CD14-positive monocyte (primary cell): ENCODE measurements at places on chromosomes 6 and 20.

DNA sequence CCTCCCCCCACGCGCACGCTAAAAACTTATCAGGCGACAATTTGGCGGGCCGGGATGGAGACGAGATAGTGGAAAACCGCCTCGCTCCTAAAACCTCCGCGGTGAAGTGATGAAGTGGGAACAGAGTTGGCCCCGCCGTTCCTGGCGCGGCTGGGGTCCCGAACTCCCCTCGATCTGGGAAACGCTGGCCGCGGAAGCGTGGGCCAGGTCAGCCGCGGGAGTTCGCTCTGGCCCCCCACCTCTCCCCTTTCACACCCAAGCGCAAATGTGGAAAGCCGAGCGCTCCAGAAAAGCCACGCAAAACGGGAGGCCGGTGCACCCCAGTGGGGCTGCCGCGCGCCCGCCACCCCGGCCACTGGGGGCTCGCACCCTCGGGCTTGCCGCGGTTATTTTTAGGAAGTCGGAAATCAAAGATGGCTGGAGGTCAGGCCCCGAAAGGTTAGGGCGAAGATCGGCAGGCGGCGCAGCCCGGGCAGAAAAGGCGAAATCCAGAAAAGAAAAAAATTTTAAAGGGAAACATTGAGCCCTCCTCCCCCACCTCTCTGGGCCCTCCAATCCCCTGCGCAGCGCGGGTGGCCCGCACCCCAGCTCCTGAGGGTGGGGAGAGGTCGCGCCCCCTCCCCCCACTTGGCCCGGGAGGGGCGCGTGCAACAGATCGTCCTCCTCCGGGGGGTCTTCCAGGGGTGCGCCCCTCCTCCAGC lies 1.0 kb downstream of the SALL4 start:
- H3K27me3 ChIP-seq = peaks cover 32% of the 10 kb centered on the region
- no peak for DNase-seq
- no peaks in the 10 kb centered on the region for H3K36me3 ChIP-seq
- peaks cover 28% of the 10 kb centered on the region for H3K4me1 ChIP-seq
- H3K27ac ChIP-seq = no peak overlapping the region

GRCh38 chr6:121305957-121306607 lies 28.2 kb downstream of the TBC1D32 start:
- H3K27me3 ChIP-seq = no peaks in the 10 kb centered on the region
- no peak overlapping the region for H3K27ac ChIP-seq
- no peaks in the 10 kb centered on the region for H3K4me1 ChIP-seq
- H3K4me3 ChIP-seq = no peak overlapping the region

DNA sequence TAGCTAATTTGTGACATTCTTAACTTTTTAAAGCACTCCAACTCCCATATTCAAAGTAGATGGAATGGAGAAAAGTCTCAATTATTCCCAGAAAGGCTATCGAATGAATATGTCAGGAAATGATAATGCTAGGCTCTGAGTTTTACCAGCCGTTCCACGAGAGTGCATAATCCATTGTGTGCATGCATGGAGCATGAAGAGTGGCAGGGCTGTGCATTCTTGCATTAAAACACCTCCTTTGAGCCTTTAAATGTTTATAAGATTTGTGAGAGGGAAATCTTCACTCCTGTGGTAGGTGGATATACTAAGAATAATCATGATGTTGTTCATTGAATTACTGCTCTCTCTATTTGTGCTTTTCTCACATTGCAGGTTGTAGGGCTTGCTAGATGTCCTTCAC lies 178.3 kb downstream of the CARMIL1 start:
- H3K27ac ChIP-seq = no peak overlapping the region
- H3K4me3 ChIP-seq = no peak overlapping the region
- peaks cover 23% of the 10 kb centered on the region for H3K4me1 ChIP-seq
- H3K36me3 ChIP-seq = no peaks in the 10 kb centered on the region

- no peaks in the 10 kb centered on the region for H3K27me3 ChIP-seq
- no peak for DNase-seq
- H3K4me3 ChIP-seq = no peak overlapping the region
These were observed 176.9 kb upstream of the SALL4 start for GRCh38 chr20:51979226-51979625.

- H3K36me3 ChIP-seq = peaks cover 33% of the 10 kb centered on the region
- H3K4me3 ChIP-seq = no peak overlapping the region
- no peaks in the 10 kb centered on the region for H3K27me3 ChIP-seq
- no peaks in the 10 kb centered on the region for H3K4me1 ChIP-seq
- no peak overlapping the region for H3K27ac ChIP-seq
- DNase-seq = no peak
These were observed 32.5 kb downstream of the AKAP7 start for GRCh38 chr6:131167773-131168172.

DNA sequence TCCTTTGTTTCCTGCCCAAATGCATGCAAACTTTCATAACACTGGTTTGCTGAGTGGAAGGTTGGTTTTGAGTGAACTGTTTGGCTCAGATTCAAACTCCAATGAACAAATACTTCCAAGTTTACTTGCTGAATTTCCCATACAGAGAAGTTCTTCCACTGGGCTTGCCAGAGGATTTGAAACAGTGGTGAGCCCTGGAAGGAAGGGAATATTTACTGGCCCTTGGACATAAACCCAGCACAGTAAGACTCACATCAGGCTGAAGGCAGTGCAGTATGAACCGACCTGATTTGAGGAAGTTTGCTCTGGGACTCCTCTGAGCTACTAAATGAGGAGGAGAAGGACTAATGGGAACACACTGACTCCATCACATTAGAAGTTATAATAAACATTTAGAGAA lies 3.8 kb downstream of the TRAF3IP2 start:
- no peaks in the 10 kb centered on the region for H3K27me3 ChIP-seq
- H3K4me1 ChIP-seq = peaks cover 42% of the 10 kb centered on the region
- H3K36me3 ChIP-seq = no peaks in the 10 kb centered on the region
- H3K4me3 ChIP-seq = no peak overlapping the region
- H3K27ac ChIP-seq = no peak overlapping the region

GRCh38 chr6:34366639-34366921 lies 25.9 kb downstream of the NUDT3 start:
- no peak overlapping the region for H3K4me3 ChIP-seq
- peaks cover 7% of the 10 kb centered on the region for H3K36me3 ChIP-seq
- H3K27me3 ChIP-seq = no peaks in the 10 kb centered on the region
- H3K4me1 ChIP-seq = peaks cover 38% of the 10 kb centered on the region

- no peak overlapping the region for H3K4me3 ChIP-seq
- H3K4me1 ChIP-seq = no peaks in the 10 kb centered on the region
- no peaks in the 10 kb centered on the region for H3K36me3 ChIP-seq
- no peaks in the 10 kb centered on the region for H3K27me3 ChIP-seq
- DNase-seq = no peak
These were observed 30.5 kb upstream of the XRN2 start for GRCh38 chr20:21272679-21273078.

DNA sequence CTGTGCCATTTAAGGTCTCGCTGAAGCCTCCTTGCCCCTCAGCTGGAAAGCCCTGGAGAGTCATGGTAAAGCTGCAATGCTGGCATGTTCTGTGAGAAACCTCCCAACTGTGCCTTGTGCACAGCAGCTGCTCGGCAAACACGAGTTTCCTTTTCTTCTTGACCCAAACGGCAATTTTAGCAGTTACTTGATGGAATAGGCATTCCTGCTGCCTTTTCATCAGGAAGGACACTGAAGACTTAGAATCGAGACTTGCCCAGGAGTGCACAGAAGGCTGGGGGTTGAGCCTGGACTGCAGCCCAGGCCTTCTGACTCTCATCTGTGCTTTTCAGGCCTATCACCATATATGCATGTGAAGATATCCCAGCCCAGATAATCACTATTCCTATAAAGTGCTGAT lies 28.7 kb upstream of the CLDN20 start:
- H3K4me3 ChIP-seq = no peak overlapping the region
- H3K27ac ChIP-seq = no peak overlapping the region
- H3K36me3 ChIP-seq = no peaks in the 10 kb centered on the region
- no peak for DNase-seq
- no peaks in the 10 kb centered on the region for H3K4me1 ChIP-seq

GRCh38 chr6:30686009-30686907 lies at the start of gene PPP1R18:
TSS of gene PPP1R18 (minus strand) at chr6:30686645. CDS start at chr6:30686018, 627 bp downstream.
- H3K4me1 ChIP-seq = peaks cover 52% of the 10 kb centered on the region
- peak within 1 kb of the TSS; percentile 96 for H3K4me3 ChIP-seq
- DNase-seq = peak; percentile 79
- H3K27ac ChIP-seq = peak within 1 kb of the TSS; percentile 99
- no peaks in the 10 kb centered on the region for H3K36me3 ChIP-seq

DNA sequence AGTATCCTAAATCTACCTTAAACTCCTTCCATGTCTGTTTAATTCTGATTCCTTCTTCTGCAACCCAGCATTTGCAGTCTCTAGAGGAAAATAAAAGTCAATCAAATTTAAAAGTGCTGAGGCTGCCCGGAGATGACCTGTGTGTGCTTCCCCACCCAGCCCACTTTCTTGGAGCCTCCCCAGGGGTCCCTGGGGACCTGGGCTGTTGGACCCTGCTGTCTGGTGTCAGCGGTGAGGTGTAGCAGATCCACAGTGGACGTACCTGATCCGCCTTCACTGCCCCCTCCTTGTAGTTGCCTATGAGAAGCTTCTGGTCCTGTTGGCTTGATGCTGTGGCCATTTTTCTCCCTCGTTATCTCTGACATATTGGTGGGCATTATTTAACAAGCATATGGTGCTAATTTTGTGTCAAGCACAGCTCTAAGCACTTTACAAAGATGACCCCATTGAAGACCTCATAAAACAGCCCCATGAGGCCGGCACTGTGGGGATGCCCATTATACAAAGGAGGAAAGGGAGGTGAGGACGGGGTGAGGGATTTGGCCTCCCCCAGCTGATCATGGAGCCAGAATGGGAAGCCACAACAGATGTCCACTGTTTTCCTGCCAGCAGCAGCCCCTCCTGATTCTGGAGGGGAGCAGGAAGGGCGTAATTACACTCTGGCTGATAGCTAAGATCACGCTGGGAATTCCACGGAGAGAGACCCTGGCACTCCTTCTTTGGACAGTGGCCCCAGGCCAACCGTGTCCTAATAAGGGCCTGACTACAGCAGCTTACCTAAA lies 628.2 kb downstream of the CDH26 start:
- H3K36me3 ChIP-seq = no peaks in the 10 kb centered on the region
- H3K4me3 ChIP-seq = no peak overlapping the region
- no peaks in the 10 kb centered on the region for H3K27me3 ChIP-seq
- H3K4me1 ChIP-seq = no peaks in the 10 kb centered on the region

GRCh38 chr6:104954190-104954797 lies 2.6 kb upstream of the LIN28B start:
- no peak overlapping the region for H3K4me3 ChIP-seq
- H3K36me3 ChIP-seq = no peaks in the 10 kb centered on the region
- no peaks in the 10 kb centered on the region for H3K4me1 ChIP-seq
- H3K27ac ChIP-seq = no peak overlapping the region
- H3K27me3 ChIP-seq = peaks cover 85% of the 10 kb centered on the region
- no peak for DNase-seq

DNA sequence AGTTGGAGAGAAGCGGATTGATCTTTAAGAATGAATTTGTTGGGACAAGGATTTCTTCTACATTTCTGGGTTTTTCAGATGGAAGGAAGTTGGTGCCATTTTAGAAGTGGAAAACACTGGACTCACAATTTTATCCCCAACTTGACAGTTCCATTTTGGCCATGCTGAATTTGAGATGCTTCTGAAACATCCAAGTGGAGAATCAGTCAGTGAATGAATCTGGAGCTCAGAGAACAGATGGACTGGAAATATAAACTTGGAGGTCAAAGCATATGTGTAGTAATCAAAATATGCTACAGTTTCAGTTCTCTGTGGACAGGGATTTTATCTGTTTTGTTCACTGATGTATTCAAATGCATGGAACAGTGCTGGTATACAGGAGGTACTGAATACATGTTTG lies 89.9 kb downstream of the KCNQ5 start:
- no peaks in the 10 kb centered on the region for H3K27me3 ChIP-seq
- no peak overlapping the region for H3K4me3 ChIP-seq
- no peak for DNase-seq

DNA sequence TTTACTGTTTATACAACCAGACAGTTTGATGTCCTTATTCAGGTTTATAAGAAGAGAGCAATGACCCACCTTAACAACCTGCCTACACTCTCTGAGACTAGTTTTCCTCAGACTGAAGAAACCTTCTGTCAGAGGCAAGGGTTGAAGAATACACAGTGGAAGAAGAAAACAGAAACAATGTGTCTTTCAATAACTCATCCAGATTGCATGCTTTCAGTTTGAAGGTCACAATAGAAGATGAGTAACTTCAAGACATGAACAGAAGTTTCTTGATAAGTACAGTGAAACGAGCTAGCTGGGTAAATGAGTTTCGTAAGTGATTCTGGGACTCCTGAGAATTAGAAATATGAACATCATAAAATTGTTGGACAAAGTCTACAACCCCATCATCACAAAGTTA lies 141.7 kb downstream of the STXBP5 start:
- no peak for DNase-seq
- peaks cover 23% of the 10 kb centered on the region for H3K36me3 ChIP-seq
- no peaks in the 10 kb centered on the region for H3K4me1 ChIP-seq
- H3K27me3 ChIP-seq = no peaks in the 10 kb centered on the region
- H3K4me3 ChIP-seq = no peak overlapping the region
- no peak overlapping the region for H3K27ac ChIP-seq

GRCh38 chr6:56573624-56574023 lies 69.1 kb downstream of the DST start:
- H3K4me1 ChIP-seq = no peaks in the 10 kb centered on the region
- no peak for DNase-seq
- no peaks in the 10 kb centered on the region for H3K27me3 ChIP-seq
- no peak overlapping the region for H3K27ac ChIP-seq

DNA sequence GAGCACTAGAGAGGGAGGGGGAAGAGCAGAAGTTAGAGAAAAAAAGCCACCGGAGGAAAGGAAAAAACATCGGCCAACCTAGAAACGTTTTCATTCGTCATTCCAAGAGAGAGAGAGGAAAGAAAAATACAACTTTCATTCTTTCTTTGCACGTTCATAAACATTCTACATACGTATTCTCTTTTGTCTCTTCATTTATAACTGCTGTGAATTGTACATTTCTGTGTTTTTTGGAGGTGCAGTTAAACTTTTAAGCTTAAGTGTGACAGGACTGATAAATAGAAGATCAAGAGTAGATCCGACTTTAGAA lies 2.0 kb downstream of the ID4 start:
- DNase-seq = no peak
- H3K27ac ChIP-seq = no peak overlapping the region
- no peak overlapping the region for H3K4me3 ChIP-seq
- H3K36me3 ChIP-seq = no peaks in the 10 kb centered on the region
- peaks cover 75% of the 10 kb centered on the region for H3K27me3 ChIP-seq
- no peaks in the 10 kb centered on the region for H3K4me1 ChIP-seq

DNA sequence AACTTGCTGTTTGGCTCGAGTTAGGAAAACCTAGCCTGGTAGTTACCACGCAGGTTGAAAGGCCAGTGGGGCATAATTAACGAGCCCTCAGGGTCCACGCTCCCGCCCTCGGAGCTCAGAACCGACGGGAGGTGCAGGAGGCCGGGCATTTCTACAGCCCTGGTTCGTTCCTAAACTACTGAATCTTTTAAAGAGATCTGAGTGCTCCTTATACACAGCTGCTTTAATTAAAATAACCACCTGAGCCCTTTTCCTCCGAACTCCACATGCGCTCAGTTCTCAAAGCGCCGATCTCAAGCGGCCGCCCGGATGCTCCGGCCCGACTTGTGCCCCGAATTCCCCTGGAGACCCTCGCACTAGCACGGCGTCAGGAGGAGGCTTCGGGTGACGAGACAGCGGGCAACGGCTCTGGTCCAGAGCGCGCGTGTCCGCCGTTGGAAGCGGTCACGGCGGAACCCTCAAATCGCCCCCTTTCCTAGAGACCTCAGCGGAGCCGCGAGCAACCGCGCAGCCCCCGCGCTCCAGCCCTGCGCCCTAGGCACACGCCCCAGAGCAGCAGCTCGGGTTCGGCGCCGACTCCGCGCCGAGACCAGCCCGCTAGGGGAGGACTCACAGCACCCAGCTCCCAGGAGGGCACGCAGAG lies 397 bp downstream of the WDR27 start:
- H3K4me1 ChIP-seq = peaks cover 32% of the 10 kb centered on the region
- DNase-seq = no peak

- no peak overlapping the region for H3K4me3 ChIP-seq
- DNase-seq = no peak
- H3K4me1 ChIP-seq = no peaks in the 10 kb centered on the region
- no peaks in the 10 kb centered on the region for H3K36me3 ChIP-seq
- H3K27me3 ChIP-seq = no peaks in the 10 kb centered on the region
These were observed 92.4 kb downstream of the COL12A1 start for GRCh38 chr6:75113446-75113845.
